ENCODE measurements at places on chromosomes 6 and 20. TPM values are rescaled to one million over a fixed set of nuclear protein-coding genes. Genes with fewer than 3 reads are reported as not detected.

DNA sequence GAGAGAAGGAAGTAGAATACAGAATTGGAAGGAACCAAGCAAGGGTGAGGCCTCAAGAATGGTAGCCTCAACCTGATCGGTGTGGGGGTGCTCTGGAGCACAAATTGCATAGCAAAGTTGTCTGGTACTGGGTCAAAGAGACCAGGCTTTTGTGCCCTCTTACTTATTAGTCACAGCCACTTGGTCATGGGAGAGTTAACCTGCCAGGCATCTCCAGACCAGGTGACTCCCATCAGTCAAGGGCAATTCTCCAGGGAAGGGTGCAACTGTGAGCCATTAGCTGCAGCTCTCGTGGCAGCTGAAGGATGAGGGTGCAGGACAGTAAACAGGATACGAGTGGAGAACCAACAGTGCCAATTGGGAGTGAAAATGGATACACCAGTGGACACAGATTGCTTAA, 47.7 kb upstream of the PLCB4 start:
- DNase-seq, result no peak

- DNase-seq, result no peak
These were observed 100.5 kb downstream of the PKHD1 start for GRCh38 chr6:51986864-51987263.

GRCh38 chr6:27145731-27146455, 101.6 kb upstream of the PRSS16 start:
- DNase-seq, result peak; percentile 93

- DNase-seq, result peak; percentile 76
These were observed 138.6 kb downstream of the DLL1 start for GRCh38 chr6:170152124-170152926.

DNA sequence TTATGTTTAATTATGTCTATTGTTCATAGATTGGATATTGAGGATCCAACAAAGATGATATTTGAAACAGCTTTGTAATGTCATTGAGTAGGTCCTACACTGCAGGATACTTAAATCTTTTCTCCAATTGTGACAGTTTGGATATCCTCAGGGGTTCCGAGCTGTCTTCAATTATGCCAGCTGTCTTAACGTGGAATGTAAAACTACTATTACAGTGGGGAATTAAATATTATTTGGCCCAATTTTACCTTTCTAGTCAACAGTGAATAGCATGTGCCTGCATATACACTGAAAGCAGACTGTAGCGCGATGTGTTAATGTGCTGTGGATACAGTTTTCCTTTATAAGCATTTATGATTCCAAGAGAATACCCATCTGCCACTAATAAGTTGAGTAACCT, 156.9 kb downstream of the GRIK2 start:
- no peak for DNase-seq

DNA sequence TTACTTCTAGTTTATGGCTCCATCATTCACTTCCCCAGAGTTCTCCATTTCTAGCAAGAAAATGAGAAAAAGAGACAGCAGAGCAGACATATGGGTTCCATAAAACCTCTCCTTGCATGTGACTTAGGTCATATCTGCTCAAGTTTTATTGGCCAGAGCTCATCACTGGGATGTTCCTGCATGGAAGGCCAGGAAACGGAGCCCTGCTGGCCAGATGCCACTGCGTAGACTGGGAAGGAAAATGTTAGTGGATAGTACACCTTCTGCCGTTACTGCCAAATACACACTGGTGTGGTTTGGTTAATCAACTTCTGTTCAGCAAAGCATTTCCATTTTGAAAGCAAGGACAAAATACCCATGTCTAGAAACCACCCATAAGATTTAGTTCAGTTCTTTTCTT, 220.6 kb upstream of the TSHZ2 start:
- no peak for DNase-seq

NRSN1 gene
- not detected for total RNA-seq

All from right atrium auricular region (tissue), 2 donors.